ENCODE measurements at places on chromosomes 1 and 21.

DNA sequence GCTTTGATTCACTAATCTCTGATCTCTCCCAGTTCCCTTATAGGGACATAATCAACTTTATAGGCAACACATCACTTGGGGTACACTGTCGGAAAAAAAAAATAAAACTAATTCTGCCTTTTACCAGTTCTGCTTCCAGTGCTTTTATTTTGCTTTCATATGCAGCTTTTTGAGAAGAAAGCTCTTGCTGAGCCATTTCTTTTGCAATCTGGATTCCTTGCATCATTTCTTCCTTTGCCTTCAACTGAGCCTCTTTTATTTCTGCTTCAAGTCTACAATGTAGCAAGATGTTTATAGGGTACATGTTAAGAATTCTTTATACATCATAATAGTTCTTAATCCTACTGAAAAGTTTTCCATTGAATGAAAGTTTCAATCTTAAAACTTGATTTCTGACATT lies 30.6 kb downstream of the KIF14 start:
- no peak overlapping the region for H3K4me3 ChIP-seq
- no peaks in the 10 kb centered on the region for H3K36me3 ChIP-seq
- H3K4me1 ChIP-seq: no peaks in the 10 kb centered on the region
- H3K27ac ChIP-seq: no peak overlapping the region
- no peaks in the 10 kb centered on the region for H3K27me3 ChIP-seq

GRCh38 chr1:239807361-239807760 lies 284.3 kb upstream of the FMN2 start:
- no peak overlapping the region for H3K4me3 ChIP-seq
- no peaks in the 10 kb centered on the region for H3K27me3 ChIP-seq
- no peak for DNase-seq
- peaks cover 14% of the 10 kb centered on the region for H3K4me1 ChIP-seq
- no peak overlapping the region for H3K27ac ChIP-seq

DNA sequence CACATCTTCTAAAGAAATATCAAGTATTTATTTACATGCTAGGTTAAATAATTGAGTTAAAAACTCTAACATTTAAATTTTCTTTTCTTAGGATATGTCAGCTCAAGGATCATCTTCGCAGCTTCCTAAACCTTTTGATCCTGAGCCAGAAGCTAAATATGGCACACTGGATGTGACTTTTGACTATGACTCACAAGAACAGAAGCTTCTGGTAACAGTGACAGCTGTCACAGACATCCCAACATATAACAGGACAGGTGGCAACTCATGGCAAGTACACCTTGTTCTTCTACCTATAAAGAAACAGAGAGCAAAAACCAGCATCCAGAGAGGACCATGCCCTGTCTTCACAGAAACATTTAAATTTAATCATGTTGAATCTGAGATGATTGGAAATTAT lies 132.7 kb upstream of the SERTAD4 start:
- no peaks in the 10 kb centered on the region for H3K4me1 ChIP-seq
- H3K4me3 ChIP-seq: no peak overlapping the region
- H3K27ac ChIP-seq: no peak overlapping the region
- no peaks in the 10 kb centered on the region for H3K36me3 ChIP-seq
- H3K27me3 ChIP-seq: no peaks in the 10 kb centered on the region

- H3K27me3 ChIP-seq: no peaks in the 10 kb centered on the region
- no peak overlapping the region for H3K27ac ChIP-seq
- H3K4me1 ChIP-seq: no peaks in the 10 kb centered on the region
- DNase-seq: no peak
- no peaks in the 10 kb centered on the region for H3K36me3 ChIP-seq
Measured at GRCh38 chr1:18452550-18452949, 28.2 kb upstream of the KLHDC7A start.

- H3K36me3 ChIP-seq: no peaks in the 10 kb centered on the region
- no peak overlapping the region for H3K4me3 ChIP-seq
- H3K27ac ChIP-seq: no peak overlapping the region
- no peaks in the 10 kb centered on the region for H3K27me3 ChIP-seq
- DNase-seq: no peak
Measured at GRCh38 chr1:220380885-220381284, 108.6 kb upstream of the RAB3GAP2 start.

GRCh38 chr1:55826381-55827080 lies 611.4 kb upstream of the USP24 start:
- H3K4me1 ChIP-seq: no peaks in the 10 kb centered on the region
- H3K4me3 ChIP-seq: no peak overlapping the region
- no peaks in the 10 kb centered on the region for H3K36me3 ChIP-seq
- H3K27ac ChIP-seq: no peak overlapping the region
- H3K27me3 ChIP-seq: no peaks in the 10 kb centered on the region
- DNase-seq: peak; percentile 51

Measured in spinal cord (tissue), 10 donors.